Activated T-helper 1 cell treated with anti-CD3 and anti-CD28 coated beads, Interleukin-2, amount 50 U/mL, for 16 hours (primary cell): ENCODE measurements at places on chromosomes 1 and 21.

DNA sequence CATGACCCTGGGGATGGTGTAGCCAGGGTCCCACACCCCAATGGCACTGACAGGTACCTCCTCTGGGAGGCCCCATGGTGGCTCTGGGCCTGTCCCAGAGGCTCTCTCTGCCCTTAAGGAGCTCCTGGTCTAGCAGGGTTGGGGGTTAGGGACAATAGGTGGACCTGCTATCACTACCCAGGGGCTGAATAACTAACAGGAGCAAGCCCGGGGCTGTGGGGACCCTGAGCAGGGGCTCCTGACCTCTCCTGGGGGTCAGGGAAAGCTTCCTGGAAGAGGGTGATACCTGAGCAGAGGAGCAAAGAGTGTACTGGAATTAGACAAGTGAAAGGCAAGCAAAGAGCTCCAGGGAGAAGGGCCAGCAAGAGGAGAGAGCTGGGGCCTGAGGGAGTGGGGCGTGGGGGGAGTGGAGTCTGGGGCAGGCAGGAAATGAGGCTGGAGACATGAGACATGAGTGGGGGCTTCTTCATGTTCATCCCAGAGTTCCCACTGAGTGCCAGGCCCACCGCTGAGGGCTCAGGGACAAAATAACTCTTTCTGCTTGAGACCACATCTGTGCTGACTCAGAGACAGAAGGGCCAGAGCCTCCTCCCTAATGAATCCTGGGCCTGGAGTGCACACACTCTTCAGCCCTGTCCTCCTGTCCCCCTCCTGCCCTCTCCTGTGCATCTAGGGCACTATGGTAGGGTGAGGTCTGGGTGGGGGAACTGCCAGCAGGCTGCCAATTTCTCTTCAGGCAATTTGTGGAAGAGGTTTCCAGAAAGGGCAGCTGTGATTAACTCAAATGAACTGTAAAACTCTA is 517.6 kb downstream of the PTPRU start:
- DNase-seq: no peak

GRCh38 chr1:231383159-231383860 is 38.8 kb downstream of the EGLN1 start:
- DNase-seq: no peak

DNA sequence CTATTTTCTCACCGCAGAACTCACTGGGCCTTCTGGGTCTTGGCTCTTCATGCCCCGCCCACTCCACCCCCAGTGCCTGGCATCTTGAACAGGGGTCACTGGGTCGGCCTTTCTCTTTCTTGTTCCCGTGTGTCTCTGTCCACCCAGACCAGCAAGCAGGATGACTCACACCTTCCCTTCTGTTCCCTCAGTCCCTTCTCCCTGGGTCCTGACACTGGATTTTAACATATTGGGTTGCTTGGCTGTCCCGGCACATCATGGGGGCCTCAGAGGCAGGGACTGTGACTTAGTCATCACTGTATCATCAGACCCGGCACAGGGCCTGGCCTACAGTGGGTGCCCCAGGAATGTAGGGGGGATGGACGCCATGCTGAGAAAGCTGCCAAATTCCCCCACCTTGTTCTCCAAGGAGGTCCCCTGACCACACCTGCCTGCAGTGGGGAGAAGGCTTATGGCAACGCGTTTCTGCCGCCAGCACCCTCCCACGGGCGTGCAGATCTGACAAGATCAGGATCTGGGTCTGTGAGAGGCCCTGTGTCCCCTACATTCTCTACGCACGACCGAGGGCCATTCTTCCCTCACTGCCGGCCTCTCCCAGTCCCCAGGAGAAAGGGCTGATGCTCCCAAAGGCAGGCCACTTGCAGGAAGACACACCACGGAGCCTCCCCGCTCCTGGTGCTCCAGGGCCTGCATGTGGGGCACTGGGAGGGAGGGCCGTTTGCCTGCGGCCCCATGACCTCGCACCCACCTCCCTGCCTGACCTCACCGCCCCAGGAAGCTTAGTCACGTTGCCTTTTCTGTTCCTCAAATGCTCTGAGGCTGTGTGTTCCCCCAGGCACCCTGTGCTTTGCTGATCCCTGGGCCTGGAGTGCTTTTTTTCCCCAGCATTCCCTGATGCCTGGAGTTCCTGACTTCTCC is 157.2 kb upstream of the TMEM51 start:
- DNase-seq: no peak

DNA sequence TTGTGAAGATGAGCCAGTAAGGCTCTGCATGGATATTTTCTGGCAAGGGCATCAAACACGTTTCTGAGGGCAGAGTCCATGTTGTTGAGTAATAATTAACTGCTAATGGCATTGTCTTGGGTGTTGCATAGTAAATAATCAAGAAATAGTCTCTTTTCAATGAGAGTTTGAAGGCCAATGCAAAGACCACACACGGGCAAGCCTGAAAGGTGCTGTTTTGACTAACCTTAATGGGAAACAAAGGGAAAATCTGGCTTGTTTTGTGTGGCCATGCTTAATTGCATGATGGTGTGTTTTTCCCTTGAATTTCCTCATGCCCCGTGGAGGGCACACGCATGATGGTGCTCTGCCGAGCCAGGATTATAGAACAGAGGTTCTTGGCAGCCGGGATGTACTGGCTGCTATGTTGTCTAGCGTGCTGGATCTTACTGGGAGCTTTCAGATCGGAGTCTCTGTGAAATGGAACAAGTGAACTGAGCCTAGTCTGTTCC is 127.6 kb downstream of the NOS1AP start:
- DNase-seq: no peak

- no peak for DNase-seq
These were observed 6.1 kb downstream of the SORT1 start for GRCh38 chr1:109391626-109392025.

GRCh38 chr1:22691031-22691753 is 19.4 kb upstream of the EPHB2 start:
- DNase-seq: no peak

- no peak for DNase-seq
These were observed 151.7 kb downstream of the COP1 start for GRCh38 chr1:176055398-176055797.

DNA sequence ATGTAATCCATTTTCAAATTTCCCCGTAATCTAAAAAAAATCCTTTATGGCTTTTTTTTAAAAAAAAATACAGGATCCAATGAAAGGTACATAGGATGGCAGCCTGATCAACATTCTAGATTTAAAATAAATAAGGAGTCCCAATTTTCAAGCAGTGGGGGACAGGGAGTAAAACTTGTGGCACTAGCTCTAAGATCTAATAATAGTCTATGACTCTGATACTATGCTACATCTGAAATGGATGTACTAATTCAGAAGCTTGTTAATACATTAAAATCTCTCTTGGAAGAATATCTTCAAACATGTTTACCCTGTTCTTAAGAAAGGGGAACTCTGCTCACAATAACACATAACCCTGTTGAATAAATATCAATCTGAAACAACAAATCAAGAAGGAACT is 8.5 kb downstream of the DIPK1A start:
- DNase-seq: no peak

- no peak for DNase-seq
These were observed 97.3 kb upstream of the HMCN1 start for GRCh38 chr1:185636848-185637247.

GRCh38 chr21:42113926-42114409 is 42.9 kb downstream of the UMODL1 start:
- DNase-seq: no peak

GRCh38 chr1:179867493-179868330 is 9.9 kb downstream of the TOR1AIP2 start:
- no peak for DNase-seq

GRCh38 chr1:212485913-212486618 is 53.3 kb downstream of the NENF start:
- DNase-seq: no peak

DNA sequence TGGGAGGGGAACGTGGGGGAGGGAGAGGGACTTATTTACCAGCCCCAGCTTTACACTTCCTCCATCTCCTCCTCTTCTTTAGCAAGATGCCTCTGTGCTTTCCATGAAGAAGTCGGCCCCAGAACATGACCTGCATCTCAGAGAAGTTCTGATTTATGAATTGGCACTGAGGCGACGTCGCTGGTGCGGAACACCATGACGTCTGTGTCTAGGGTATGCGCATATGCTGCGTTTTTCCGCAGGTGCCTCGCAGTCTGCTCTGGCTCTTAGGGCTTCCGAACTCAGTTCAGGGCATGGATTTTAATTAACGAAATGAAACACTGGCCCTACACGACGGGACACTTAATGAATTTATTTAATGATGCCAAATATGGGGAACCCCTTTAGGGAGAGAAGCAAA is 510.3 kb downstream of the SMYD3 start:
- DNase-seq: no peak

GRCh38 chr1:9629445-9630201 is 21.9 kb upstream of the PIK3CD start:
- peak; percentile 55 for DNase-seq

DNA sequence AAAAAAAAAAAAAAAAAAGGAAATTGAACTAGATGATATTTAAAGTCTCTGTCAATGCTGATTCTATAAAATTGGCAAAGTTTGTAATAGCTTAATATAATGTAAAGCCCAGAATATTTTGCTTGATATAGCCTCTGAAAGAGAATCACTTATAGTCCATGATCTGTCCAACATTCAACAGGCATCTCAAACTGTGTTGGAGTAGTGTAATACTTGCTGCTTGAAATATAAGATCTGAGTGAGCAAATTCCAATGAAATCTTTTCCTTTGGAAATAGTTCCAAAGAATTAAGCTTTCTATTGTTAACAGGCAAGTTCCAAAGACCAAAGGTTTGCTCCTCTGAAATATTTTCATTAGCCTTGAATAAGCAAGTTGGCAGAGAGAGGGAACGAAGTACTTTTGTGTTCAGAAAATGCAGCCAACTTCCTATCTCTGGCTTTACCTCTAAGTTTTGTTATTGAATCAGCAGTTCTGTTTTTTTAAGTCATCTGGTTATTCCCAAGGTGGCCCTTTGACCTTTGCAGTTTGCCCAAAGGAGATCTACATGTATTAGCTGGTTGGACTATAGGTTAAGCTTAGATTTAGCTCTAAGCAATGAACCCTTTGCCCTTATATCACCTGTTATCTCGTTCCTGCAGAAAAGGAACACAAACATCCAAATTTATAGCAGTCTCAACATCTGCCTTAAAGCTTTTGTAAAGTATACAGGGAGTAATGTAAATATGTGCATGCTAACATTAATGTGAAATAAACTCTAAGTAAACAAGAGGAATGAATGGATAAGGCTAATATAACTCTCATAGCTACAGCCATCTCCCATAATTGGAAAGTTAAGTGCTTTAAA is 24.4 kb upstream of the CEP350 start:
- DNase-seq: no peak

DNA sequence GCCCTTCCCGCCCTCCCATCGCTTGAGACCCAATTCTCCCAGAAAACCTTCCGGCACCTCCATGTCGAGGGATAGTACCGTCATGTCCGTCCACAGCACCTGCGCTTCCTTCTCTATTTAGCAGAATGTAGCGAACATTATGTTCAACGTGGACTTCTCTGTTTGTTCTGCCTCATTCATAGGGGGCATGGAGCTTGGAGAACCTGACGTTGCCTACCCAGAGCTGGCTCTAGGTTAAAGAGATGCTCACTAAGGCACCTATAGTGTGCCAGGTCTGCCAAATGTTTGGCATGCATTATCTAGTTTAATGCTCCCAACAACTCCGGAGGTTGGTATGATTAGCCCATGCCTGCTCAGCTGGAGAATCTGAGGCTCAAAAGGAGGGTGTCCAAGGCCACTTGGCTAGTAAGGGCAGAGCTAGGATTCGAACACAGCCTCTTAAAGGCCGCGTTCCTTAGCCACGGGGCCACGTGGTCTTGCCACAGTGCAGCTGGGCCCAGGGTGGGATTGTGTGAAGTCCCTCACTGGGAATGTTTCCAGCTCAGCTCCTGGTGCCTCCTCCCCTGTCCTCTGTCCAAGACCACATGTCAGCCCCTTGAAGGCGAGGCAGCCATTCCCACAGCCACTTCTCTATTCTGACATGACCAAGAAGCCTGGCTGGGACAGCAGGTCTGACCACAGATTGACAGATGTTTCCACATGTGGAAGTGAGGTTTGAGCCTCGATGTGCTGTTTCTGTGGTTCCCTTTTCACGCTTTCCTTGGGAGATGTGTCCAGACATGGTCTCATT is 57.8 kb downstream of the RUNX3 start:
- no peak for DNase-seq

- DNase-seq: no peak
These were observed 1.1 kb downstream of the EFNA3 start for GRCh38 chr1:155079487-155080311.

DNA sequence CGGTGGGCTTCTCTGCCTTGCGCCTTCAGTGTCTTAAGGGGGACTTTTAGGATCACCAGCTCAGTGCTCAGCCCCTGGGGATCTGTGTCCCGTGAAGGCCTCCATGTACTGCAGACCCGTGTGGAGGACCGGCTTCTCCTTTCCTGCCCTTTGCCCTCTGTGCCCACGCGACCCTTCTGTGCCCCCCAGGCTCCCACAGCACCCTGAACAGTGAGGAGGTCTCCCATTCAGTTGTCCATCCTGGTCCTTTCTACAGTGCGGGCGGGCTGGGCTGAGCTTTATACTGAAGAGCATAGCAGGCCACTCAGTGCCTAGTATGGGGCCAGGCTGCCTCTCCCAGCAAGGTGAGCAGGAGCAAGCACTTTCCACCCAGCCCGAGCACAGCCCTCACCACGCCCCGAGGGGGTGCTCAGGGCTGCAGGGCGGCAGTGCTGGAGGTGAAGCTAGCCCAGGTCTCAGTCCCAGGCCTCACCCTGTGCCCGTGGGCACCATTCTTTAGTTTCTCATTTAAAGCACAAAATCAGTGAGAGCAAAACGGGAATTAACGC is 7.6 kb upstream of the TFF1 start:
- DNase-seq: no peak

DNA sequence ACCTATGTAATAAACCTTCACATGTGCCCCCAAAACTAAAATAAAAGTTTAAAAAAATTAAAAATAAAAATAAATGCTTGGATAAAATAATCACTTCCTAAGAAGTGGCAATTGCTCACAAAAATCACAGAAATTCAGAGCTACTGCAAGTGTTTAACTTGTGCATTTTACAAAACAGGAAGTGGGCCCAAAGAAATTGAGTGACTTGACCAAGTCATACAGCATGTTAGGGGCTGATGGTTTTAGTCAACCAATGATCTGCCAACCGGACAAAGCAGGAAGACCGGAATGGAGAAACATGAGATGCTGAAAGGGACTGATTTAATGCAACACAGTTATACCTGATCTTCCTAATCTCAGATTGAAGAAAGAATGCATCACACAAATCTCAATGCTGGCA is 96.5 kb downstream of the SMYD2 start:
- DNase-seq: no peak

GRCh38 chr21:21383126-21383525 is 384.9 kb downstream of the NCAM2 start:
- no peak for DNase-seq

DNA sequence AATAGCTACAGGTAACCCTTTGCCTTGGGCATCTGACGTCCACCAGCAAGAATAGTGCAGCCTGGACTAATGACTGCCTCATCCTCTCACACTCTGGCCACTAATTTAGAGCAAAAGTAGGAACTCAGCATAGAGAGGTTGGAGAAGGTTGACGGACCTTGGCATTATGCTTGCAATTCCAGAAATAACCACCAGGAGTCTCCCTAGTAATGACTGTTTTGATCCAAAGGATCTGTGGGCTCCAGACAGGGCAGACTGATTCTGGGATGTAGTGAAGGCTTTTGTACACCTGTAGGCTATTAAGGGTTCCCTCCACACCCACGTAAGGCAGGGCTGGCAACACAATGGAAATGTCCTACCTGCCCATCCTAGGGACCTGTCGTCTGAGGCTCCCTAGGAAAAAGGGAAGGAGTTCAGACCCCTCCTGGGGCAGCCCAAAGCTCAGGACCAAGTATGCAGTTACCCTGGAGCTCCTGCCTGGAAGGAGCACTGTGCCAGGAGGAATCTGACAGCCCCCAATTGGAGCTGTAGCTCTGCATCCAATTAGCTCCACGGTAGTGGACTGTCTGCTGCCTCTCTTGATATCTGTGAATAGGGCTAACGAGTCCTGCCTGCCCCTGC is 91.0 kb upstream of the TMEM51 start:
- no peak for DNase-seq
